ENCODE measurements at places on chromosomes 12 and 14.

DNA sequence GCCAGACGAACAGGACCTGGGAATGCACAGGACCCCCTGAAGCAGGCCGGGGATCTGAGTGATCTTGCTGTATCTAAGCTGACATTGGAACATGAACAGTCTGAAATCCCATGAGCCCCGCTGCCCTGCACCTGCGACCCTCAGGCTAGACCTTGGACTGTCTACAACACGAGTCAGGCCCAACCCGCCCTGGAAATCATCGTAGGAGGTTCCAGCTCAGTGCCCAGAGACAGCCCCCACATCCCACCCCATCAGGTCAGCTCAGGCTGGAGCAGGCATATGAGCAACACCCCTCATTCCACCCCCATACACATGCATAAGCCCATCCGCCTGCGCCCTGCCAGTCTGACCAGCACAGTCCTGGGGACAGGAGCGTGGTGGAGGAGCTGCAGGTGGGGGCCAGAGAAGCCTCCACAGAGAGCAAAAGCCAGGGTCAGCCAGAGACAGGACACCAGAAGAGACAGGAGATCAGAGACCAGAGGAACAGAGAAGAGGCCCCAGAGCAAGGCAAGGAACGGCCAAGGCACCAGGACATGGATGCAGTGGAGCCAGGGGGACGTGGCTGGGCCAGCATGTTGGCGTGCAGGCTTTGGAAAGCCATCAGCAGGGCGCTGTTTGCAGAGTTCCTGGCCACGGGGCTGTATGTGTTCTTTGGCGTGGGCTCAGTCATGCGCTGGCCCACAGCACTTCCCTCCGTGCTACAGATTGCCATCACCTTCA is at the start of gene AQP6:
Gene AQP6, plus strand, starts transcription at position 307 of the 720 bp plus-strand sequence. Its CDS starts 227 bp downstream, at position 534.
- no peak for DNase-seq

GRCh38 chr12:89768586-89769482 is 60.2 kb upstream of the ATP2B1 start:
- DNase-seq = no peak

GRCh38 chr14:62081012-62081612 is 318.9 kb downstream of the SNAPC1 start:
- no peak for DNase-seq

DNA sequence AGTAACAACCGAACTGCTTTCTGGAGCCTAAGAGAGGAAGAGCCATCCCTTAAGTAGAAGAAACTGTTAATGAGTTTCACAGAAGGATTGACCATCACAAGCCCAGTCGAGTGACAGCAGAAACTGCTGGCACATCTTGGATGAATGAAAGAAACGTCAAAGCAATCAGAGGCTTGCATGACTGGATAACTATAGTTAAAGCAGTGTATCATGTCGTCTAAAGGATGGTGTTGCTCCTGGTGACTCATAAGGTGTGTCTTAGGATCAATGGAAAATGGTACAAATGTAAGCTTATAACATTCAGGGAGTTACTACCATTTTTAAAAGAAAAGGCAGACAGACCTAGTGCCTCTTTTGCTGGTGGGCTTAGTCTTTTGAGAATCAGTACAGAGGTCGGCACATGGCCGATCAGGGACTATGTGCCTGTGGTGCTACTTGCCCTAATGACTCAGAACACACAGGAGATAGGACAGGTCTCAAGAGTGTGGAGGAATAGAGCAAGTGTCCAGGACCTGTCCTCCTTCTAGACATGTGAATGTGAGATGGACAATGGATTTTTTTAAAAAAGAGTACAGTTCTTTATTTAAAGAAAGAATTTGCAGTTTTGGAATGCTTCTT is 55.7 kb downstream of the TMX1 start:
- DNase-seq = no peak

- DNase-seq = no peak
These were observed 331.7 kb downstream of the TMEM121 start for GRCh38 chr14:105857826-105858675.

- DNase-seq = no peak
These were observed 216.7 kb downstream of the MED13L start for GRCh38 chr12:116060764-116061163.

DNA sequence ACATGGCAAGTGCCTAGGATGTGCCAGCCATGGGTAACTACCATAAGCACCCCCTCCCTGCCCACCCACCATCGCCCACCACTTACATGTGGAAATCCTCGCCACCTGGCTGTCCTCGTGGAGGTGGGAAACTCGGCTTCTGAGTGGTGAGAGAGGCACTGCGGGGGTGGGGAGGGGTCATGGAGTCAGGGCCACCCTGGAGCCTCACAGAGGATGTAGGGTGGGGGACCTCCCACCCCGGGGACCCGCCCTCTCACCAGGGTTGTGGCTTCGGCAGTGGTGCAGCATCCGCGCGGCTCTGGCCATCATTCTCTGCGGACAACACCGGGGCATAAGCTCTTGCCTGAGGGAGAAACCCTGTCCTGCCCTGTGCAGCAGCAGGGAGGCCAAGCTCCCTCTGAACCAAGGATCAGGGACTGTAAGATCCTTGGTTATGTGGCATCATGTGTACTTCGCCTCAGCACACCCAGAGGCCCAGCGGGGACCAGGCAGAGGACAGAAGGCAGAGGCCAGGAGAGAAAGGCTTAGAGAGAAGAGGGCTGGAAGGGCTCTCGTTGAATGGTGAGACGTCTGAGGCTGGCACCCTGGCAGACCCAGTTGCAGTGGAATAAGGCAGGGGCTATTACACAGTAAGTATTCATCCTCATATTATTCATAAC is 12.8 kb upstream of the ENDOU start:
- DNase-seq = no peak

DNA sequence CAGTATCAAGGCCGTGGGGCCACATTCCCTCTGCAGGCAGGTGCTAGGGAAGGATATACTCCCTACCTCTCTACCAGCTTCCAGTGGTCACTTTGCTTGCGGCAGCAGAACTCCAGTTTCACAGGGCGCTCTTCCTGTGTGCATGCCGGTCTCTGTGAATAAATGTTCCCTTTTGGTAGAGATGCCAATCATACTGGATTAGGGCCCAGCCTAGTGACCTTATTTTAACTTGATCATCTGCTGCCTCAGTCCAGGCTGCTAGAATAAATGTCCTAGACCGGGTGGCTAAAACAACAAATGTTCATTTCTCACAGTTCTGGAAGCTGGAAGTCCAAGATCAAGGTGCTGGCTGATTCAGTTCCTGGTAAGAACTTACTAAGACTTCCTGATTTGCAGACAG is 198.8 kb upstream of the TMEM132C start:
- no peak for DNase-seq

DNA sequence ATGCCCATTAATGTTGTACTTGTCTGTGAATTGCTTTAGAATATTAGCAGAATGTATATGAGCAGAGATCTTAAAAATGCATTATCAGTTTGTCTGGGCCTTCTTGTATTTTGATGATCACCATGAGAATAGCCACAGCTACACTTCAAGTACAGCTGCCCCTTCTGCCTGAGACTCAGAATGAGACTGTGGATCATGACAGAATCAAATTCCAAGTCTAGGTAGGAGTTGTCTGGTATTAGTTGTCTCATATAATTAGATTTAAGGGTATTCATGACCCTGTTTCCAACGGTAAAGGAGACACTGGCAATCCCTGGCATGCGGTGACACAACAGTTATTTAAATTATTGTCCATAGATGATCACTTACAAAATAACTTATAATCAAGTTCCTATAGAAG is 18.3 kb upstream of the SMIM10L1 start:
- DNase-seq = no peak
